ENCODE measurements at places on chromosomes 5 and 9.

GRCh38 chr9:132647806-132648205 lies 22.0 kb downstream of the DDX31 start:
- DNase-seq, result no peak

DNA sequence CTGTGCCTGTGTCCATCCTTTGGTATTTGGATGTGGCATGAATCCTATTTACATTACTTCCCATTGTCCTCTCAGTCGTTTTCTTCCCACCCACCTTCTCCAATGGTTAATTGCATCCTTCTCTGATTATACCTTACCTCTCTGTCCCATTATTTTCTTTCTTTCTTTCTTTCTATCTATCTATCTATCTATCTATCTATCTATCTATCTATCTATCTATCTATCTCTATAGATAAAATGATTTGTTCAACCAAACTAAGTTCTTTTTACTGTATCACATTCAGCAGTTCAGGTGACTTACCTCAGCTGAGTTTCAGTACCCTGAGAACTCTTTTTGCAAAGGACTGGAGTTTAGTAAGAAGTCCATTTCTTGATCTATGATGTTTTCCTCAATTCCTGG lies 80.6 kb downstream of the RPS23 start:
- DNase-seq, result no peak

- DNase-seq, result no peak
Measured at GRCh38 chr5:111769541-111769940, 12.5 kb upstream of the NREP start.

- DNase-seq, result no peak
Measured at GRCh38 chr5:180345186-180345585, 8.0 kb downstream of the GFPT2 start.

DNA sequence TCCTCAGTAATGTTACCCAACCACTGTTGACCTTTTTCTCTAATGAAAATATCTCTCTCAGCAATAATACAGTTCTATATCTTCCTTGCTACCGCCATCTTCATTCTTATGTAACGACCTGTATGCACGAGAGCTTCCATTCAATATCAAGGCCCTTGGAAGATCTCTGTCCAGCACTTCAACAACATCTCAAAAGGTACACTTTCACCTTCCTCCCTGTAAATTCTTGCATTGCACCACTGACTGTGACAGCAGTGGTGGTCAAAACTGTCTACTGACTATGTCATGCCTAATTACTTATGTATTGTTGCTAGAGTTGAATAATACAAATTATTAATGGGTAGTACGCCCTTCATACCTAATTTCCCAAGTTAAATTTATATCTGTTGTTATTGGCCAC lies 53.3 kb downstream of the ANXA1 start:
- DNase-seq, result no peak

DNA sequence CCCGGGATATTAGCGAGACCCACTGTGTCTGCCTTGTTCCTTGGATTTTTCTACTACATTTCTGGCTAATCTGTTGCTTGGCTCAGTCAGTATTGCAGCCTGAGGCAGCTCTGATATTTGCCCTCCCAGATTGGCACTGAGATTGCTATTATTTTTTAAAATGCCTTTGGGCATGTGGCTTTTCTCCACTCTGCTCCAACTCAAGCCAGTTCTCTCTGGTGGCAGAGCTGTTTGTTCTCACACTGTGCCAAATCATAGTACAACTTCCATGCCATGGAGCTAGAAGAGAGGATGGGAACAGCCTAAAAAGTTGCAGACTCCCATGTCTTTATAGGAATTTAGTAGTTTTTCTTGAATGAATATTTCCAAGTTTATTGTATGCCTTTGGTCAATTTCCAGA lies 155.9 kb upstream of the ATP10B start:
- no peak for DNase-seq

DNA sequence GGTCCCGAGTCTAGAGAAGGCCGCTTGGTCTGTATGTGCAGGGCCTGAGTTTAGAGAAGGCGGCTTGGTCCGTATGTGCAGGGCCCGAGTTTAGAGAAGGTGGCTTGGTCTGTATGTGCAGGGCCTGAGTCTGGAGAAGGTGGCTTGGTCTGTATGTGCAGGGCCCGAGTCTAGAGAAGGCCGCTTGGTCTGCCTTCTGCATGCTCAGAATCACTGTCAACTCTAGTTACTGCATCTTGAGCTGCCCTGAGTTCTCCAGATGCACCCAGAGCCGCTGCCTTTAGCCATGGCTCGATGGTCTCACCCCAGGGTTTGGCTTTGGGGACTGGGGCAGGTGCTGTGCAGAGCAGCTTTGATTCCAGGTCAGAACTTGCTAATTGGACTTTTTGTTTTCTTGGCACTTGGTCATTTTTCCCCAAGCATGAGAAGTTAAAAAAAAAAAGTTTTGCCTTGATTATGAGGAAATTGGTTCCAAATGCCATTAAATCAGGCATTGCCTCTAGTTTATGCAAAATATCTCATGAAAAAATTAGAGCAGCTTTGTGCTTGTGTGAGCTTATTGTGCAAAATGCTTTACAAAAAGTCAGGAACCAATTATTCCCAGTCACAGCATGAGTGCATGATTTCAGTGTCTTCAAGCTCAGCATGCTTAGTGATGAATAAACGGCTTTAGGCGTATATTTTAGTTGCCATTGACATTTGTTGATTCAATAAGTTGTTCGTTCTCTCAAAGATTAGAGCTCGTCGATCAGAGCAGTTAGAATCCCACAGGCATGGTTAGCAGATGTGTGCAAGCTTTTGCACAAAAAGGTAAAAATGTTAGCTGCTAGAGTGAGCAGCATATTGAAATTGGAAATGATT lies 25.4 kb upstream of the EXOC3 start:
- DNase-seq, result no peak

DNA sequence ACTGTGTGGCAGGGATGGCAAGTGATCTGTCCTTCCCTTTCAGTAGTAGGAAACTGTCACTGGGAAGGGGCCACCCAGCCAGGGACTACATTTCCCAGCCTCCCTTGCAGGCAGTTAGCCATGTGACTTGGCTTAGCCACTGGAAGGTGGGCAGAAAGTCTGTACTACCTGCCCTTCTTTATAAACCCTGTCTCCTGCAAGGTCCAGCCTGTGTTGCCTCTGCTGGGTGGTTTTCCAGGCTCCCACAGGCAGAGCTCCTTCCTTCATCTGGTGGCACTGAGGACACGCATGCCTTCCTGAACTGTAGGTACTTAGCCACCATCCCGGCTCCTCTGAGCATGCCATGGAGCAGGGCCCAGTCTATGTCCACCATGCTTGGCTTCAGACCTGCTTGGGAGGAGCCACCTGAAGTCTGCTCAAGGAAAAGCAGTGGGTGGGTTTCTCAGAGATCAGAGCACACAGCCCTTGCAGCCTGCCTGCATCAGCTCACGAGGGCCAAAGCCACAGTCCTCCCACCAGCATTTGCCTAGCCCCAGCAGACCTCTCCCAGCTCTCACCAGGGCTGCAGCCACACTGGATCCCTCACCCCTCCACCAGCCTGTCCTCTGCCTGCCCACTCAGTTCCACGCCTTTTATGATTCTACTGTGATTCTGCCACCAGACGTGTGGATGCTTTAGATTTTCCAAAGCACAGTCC lies 16.7 kb upstream of the SLC25A51 start:
- no peak for DNase-seq

GRCh38 chr9:79880626-79881025 lies 308.9 kb downstream of the TLE4 start:
- DNase-seq, result no peak

GRCh38 chr5:153404747-153405146 lies 85.7 kb upstream of the GRIA1 start:
- DNase-seq, result no peak

DNA sequence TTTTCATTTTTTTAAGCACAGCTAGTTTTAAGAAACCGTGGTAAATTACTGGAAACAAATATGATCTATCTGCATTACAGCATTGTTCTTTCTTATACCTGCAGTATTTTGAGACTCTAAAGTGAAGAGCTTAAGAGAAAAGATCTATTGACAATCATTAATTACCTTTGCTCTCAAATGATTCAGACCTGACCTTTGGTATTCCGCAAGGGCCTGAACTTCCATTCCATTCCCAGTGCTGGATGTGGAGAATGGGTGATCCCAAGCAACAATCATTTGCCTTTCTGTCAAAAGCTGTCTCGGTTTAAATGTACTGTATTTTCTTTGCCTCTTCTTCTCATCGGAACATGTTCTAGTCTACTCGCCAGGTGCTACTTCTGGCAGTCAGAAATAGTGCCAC lies 18.9 kb downstream of the NREP start:
- DNase-seq, result no peak

DNA sequence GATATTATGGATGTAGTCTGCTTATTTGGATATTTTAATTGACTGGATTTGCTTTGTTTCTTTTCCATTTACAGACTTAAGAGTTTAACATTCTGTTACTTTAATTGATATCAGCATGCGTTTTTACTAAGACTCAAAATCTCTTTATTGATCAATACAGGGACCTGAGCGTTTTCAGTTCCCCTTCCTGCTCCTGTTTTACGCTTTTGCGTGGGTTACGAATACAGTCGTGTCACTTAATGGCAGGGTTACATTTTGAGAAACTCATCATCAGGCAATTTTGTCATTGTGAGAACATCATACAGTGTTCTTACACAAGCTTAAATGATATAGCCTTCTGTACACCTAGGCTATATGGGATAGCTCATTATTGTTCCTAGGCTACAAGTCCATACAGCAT lies 65.2 kb downstream of the PBX3 start:
- DNase-seq, result no peak

GRCh38 chr5:105968981-105969380 lies 1701.8 kb downstream of the EFNA5 start:
- DNase-seq, result no peak

GRCh38 chr5:181105391-181106025 lies 25.5 kb downstream of the OR2V1 start:
- no peak for DNase-seq

DNA sequence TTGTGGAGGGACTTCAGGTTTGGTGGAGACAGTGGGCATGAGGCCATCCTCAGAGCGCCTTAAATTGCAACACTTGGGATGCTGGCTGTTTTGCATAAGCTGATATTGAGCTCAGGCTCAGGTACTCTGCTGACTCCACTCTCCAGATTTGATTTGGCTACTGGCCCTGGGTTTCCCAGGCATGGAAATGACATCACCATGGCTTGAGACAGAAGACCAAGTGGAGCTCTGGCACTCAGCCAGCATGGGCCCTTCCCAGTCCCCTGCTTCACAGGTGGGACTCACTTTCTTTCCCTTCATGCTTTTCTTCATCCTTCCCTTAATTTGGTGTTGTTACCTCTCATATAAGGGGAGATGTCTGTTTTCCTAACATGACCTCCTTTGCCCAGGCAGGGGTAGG lies 72.0 kb upstream of the IL12B start:
- DNase-seq, result no peak

- DNase-seq, result no peak
Measured at GRCh38 chr9:70696694-70697335, 282.4 kb upstream of the KLF9 start.

- no peak for DNase-seq
Measured at GRCh38 chr9:10032166-10032565, 580.6 kb downstream of the PTPRD start.

- DNase-seq, result no peak
Measured at GRCh38 chr9:131090025-131090787, 6.1 kb upstream of the AIF1L start.

DNA sequence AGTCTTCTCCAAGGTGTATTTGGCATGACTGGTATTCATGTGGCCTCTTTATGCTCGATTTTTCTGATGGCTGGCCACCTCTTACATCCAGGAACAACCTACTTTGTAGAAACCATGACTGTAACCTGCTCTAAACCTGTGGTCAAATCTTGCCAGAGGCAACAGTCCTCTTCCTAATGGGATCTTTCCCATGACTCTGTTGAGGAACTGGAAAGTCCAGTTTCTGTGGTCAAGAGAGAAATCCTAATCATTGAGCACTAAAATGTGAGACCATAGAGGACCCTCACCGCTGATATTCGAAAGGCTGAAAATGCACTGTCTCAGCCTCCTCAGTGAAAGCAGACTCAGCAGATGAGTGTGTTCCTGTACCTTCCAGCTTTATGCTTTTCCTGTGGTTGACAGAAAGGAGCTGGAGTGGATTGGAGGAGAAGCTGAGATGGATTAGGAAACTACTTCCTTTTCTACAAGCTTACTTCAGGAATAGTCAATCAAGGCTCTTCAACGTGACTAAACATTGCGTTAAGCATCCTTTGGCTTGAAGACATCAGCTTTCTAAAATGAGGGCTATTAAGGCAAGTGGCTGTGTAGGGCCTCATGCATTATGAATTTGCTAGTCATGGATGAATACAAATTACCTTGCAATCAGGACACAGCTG lies 69.7 kb upstream of the DAPK1 start:
- DNase-seq, result no peak

GRCh38 chr9:122370869-122371755 lies at the start of gene PTGS1:
Gene PTGS1 (plus strand): TSS chr9:122371024. CDS start chr9:122371085, 61 bp downstream.
- peak; percentile 27 for DNase-seq

DNA sequence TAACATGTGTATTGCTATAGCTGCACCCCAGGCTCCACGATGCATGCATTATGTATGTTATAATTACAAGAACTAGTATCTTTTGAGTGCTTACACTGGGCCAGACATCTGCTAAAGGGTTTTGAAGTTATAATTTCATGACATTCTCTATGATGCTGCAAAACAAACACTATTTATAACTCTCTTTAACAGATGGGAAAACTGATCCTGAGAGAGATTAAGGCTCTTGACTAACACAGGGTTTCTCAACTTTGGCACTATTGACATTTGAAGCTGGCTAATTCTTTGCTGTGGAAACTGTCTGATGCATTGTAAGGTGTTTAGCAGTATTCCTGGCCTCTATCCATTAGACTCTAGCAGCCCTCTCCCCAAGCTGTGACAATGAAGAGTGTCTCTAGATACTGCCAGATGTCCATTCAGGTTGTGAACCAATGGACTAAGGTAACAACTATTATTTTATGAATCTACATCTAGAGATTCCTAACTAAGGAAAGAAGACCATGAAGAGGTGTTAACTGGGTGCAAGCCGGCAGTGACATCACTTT lies 258.6 kb downstream of the ASTN2 start:
- DNase-seq, result no peak

DNA sequence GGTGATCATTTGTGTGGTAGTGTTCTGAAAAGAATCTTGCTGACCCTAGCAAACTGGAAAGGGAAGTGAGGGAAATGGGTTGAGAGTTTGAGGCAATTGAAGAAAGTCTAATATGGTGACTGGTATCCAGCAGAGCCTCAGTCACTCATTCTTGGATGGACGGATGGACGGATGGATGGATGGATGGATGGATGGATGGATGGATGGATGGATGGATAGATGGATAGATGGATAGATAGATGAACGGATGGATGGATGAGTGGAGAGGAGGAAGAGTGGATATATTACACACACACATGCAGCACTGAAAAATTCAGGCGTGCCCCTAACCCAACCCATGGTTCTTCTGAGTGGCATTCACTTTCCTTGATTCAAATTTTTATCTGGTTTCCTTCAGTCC lies 277.6 kb downstream of the EBF1 start:
- DNase-seq, result no peak

DNA sequence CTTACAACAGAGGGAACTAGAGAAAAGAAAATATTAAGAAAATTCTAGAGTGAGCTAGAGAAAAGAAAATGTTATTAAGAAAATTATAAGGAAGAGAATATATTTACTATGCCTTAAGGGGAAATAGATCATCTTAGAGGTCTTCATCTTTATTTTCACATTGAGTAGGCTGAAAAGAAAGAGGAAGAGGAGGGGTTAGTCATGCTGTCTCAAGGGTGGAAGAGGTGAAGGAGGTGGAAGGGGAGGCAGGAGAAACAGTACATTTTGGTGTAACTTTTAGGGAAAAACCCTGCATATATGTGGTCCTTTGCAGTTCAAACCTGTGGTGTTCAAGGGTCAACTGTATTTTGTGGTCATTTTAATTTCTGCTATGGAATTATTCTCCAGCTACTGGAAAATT lies 46.6 kb downstream of the PPIP5K2 start:
- no peak for DNase-seq

Data from natural killer cell (primary cell).